Activated naive CD8-positive, alpha-beta T cell treated with anti-CD3 and anti-CD28 coated beads, Interleukin-2, amount 10 ng/mL, durations not matched to agents 7 days and 5 days (primary cell): ENCODE measurements at places on chromosomes 3 and 15.

DNA sequence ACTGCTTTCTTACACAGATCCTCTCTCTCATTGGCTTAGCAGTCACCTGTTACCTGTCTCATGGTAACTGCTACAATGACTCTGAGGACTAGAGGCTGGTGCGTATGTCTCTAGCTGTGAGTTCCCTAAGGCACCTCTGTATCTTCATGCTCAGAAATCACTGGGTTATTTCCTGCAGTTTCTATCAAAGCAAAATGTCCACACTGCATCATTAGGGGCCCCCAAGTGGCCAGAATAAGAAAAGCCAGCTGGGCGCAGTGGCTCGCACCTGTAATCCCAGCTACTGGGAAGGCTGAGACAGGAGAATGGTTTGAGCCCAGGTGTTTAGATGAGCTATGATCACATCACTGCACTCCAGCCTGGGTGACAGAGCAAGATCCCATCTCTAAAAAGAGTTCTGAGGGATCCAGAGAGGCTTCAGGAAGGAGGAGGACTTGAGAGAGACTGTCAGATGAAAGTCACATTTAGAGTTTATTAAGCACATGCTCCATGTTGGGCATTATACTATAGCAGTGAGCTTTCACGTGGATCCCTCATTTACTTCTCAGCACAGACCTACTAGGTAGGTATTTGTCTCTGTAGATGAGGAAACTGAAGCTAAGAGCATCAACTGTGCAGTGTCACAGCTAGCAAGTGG lies 2.3 kb upstream of the VPS18 start:
- no peak for DNase-seq

GRCh38 chr3:143276592-143276991 lies 157.0 kb downstream of the CHST2 start:
- no peak for DNase-seq

DNA sequence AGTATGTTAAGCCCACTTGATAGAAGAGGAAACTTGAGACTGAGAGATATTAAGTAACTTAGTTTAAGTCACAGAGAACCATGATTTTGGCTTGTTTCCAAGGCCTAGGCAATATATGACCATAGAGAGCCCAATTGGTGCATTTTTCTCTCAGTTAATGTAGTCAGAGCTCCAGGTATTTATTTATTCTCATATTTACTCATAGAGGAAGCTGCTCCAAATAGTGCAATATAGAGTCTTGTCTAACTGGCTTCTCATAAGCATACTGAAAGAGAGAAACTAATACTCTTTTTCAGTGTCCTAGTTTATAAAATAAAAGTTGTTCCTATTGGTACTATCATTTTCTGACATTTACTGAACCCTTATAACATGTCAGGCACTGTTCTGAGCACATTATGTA lies 15.2 kb downstream of the TRNT1 start:
- no peak for DNase-seq

DNA sequence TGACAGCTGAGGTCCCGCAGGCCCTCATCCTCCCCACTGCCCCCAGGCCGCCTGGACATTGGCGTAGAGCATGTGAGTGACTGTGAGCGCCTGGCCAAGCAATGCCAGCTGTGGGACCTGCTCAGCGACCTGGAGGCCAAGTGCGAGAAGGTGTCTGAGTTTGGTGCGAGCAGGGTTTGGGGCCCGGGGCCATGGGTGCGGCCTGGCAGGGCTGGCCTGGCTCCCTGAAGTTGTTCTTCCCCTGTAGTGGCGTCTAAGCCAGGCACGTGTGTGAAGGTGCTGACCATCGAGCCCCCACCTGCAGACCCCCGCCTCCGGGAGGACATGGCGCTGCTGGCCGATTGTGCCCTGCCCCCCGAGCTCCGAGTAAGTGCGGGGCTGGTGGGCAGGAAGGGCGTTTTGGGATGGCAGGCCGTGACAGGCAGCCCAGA lies 4.2 kb downstream of the ABTB1 start:
- peak; percentile 30 for DNase-seq

GRCh38 chr3:161273589-161274218 lies 52.6 kb downstream of the NMD3 start:
- DNase-seq: no peak

GRCh38 chr15:33113666-33114373 lies 80.7 kb downstream of the FMN1 start:
- DNase-seq: no peak

DNA sequence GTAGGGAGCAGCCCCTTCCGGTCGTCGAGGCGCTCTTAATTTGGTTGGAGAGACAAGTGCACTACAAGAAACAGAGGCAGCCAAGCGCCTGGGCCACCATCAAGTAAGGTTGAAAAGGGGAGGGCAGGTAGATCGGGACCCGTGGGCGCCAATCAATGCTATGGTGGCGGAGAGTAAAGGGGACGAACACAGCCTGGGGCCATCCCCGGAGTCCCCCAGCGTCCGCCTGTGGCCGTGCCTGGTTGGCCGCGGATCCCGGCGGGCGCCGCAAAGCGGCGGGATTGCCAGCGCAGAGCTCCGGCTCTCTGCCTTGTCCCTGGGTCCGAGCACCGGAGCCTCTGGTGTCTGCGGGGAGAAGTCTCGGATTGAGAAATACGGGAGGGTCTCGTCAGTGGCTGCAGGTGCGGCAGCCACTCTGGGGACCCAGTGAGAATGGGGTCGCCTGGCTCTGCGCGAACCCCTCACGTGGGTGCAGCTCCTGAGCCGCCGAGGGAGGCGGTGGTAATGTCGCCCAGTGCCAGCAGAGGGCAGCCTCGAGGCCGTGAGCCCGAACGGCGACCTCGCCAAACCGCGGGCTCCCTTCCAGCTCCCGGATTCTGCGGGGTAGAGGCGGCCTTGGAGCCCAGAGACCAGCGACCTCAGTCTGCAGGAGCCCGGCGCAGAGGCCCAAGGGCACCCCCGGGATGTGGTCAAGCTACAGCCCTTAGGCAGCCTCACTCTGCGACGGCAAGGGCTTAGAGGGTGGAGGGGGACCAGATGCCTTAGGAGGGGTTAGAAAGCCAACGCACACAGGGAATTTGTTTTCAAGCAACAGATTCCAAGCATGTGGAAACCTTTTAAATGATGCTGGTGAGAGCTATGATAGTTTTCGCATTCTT lies 10.8 kb downstream of the FOXL2 start:
- DNase-seq: peak; percentile 83

DNA sequence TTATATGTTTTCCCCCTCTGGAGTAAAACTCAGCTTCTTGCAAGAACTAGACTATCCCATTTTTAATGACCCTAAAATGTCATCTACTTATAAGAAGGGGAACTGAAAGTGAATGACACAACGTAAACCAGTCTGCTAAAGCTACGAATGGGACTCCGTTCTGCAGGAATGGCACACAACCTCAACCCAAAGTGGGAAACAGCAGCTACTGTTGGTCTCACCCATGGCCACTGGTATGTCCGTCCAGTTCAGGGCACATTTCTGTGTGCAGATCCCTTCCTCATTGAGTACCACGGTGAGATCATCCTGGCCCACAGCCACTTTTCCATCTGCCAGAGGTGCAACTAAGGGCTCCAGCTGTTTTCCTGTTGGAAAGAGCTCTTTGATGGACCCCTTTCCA lies 23.8 kb downstream of the VPS39 start:
- DNase-seq: no peak

DNA sequence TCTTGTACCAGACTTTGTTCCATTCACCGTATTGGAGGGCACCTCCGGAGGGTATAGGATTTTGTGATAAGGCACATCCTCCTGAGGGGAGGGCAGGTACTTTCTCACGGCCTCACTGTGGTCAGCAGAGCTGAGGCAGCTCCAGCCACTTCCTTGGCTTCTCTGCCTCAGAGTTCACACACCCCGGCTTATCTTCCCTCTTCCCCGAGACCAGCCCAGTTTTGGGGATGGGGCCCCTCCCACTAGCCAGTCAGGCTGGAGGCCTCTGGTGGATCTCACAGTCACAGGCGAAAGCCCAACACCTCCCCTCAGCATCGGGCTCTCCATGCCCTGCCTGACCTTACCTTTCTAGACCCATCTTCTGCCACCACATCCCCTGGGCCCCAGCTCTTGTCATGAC lies 316.2 kb upstream of the CTDSPL start:
- no peak for DNase-seq
